OCI-M1 (cell line): ENCODE measurements at places on chromosomes 3 and 15.

- no peak for DNase-seq
Observed at GRCh38 chr3:11014253-11014652, 21.7 kb downstream of the SLC6A1 start.

- DNase-seq: peak; percentile 6
Observed at GRCh38 chr3:186035277-186035676, 73.6 kb downstream of the ETV5 start.

- peak; percentile 19 for DNase-seq
Observed at GRCh38 chr3:95971573-95971972, 842.8 kb upstream of the EPHA6 start.

GRCh38 chr3:156665291-156665690 is 9.1 kb upstream of the TIPARP start:
- no peak for DNase-seq

- no peak for DNase-seq
Observed at GRCh38 chr15:65751431-65751830, 40.7 kb downstream of the DENND4A start.

DNA sequence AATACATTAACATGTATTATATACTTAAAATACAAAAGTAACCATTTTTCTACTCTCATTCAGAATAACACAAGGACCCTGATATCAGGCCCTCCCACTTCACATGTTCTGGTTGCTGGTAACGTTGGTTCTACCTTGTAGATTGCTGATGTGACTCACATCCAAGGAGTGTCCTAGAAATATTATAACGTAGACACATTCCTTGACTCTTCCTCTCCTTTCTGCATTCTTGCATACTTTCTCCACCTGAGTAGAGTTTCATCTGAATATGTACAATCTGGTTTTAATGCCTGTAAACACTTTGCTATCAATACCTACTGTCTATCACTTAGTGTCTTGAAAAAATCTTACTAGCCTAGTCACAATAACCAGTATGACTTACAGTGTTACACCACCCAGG is 35.0 kb upstream of the NEDD4 start:
- no peak for DNase-seq
